Activated naive CD4-positive, alpha-beta T cell treated with anti-CD3 and anti-CD28 coated beads, Interleukin-2, amount 50 U/mL, for 16 hours (primary cell): ENCODE measurements at places on chromosomes 5 and 9.

DNA sequence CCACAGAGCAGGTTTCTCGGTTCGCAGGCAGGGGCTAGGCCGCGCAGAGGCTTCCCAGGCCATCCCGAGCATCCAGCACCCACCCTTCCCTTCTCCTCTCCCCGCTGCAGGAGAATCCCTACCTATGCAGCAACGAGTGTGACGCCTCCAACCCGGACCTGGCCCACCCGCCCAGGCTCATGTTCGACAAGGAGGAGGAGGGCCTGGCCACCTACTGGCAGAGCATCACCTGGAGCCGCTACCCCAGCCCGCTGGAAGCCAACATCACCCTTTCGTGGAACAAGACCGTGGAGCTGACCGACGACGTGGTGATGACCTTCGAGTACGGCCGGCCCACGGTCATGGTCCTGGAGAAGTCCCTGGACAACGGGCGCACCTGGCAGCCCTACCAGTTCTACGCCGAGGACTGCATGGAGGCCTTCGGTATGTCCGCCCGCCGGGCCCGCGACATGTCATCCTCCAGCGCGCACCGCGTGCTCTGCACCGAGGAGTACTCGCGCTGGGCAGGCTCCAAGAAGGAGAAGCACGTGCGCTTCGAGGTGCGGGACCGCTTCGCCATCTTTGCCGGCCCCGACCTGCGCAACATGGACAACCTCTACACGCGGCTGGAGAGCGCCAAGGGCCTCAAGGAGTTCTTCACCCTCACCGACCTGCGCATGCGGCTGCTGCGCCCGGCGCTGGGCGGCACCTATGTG lies 36.1 kb downstream of the NTNG2 start:
- no peak for DNase-seq

GRCh38 chr5:113971454-113971853 lies 390.4 kb upstream of the KCNN2 start:
- DNase-seq, result no peak

GRCh38 chr5:68187268-68188055 lies 28.1 kb upstream of the PIK3R1 start:
- no peak for DNase-seq

- DNase-seq, result no peak
Measured at GRCh38 chr5:59503220-59503619, 390.3 kb downstream of the PDE4D start.
